ENCODE measurements at places on chromosomes 7 and 10.

DNA sequence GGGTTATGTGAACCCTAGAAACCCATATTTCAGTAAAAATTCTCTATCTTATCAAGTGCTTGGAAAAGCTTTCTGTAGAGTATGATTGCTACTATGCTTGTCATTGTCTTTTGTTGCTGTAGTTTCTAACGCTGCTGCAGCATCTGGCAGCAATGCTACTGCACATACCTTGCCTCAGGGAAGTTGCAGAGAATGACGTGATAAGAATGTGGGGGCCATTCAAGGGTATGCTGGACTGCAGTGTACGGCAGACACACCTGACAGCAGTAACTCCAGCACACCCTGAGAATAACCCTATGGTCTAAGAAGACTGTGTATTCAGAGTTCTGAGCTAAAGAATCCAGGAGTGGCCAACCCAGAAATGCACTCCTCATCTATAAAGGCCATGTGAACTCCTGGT lies 20.5 kb downstream of the TRIM4 start:
- DNase-seq = no peak

- no peak for DNase-seq
Observed at GRCh38 chr10:115953281-115953680, 319.7 kb downstream of the GFRA1 start.

DNA sequence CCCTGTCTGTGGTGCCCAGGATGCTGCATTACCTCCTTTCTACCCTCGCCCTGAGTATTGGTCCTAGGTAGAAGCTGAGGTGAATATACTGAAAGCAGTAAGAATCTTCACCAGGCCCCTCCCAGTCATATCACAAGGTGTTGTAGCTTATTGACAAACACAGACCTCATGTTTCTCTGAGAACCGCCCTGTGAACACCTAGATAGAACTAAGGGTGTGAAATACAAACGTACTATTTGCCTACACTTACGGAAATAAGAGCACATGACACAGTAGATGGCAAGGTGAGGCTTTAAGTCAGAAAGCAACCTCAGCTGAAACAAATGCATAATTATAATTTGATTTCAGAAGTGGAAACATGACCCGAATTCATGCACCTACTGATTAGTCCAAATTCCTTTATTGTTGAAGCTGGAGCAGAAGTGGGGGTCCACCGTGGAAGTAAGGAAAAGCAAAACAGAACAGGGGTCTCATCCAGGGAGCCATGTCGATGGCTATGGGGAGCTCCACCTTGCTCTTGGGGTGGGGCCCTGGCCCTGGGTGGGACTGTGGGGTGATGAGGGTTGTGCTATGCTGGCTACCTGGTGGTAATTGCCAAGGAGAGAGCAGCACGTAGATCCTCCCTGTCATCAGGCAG lies at the start of gene NPSR1:
Gene NPSR1, plus strand, starts transcription at position 587 of the 637 bp plus-strand sequence. CDS start 195 bp downstream, outside the sequence.
- DNase-seq = no peak

- no peak for DNase-seq
Observed at GRCh38 chr7:123296965-123297364, 97.2 kb upstream of the SLC13A1 start.
